ENCODE measurements at places on chromosomes 1 and 21. TPM values are rescaled to one million over a fixed set of nuclear protein-coding genes. Genes with fewer than 3 reads are reported as not detected.

NHLH2 gene
- total RNA-seq, result not detected

TNFRSF8 gene
- total RNA-seq, result under 0.01 TPM

RORC gene
- total RNA-seq, result not detected

TRIM17 gene
- total RNA-seq, result 0.66 TPM

BNIPL gene
- 0.22 TPM for total RNA-seq

CHIA gene
- total RNA-seq, result not detected

RGS1 gene
- total RNA-seq, result 1.6 TPM

GJA4 gene
- not detected for total RNA-seq

XCL2 gene
- not detected for total RNA-seq

TMEM61 gene
- total RNA-seq, result not detected

MTARC2 gene
- total RNA-seq, result 6.8 TPM

SUSD4 gene
- not detected for total RNA-seq

ADAMTS5 gene
- 14.9 TPM for total RNA-seq

PBXIP1 gene
- 80.8 TPM for total RNA-seq

GPR37L1 gene
- total RNA-seq, result 0.22 TPM

RIPPLY3 gene
- total RNA-seq, result not detected

TNFSF18 gene
- 6.3 TPM for total RNA-seq

SFN gene
- 1.0 TPM for total RNA-seq

RHBDL2 gene
- total RNA-seq, result 0.57 TPM

UBL4B gene
- not detected for total RNA-seq

SH3BGRL3 gene
- total RNA-seq, result 32.0 TPM

C4BPB gene
- total RNA-seq, result 2.4 TPM

RIPK4 gene
- total RNA-seq, result not detected

TSSK3 gene
- total RNA-seq, result 0.57 TPM
